ENCODE measurements at places on chromosomes 5 and 9. TPM values are rescaled to one million over a fixed set of nuclear protein-coding genes. Genes with fewer than 3 reads are reported as not detected.

TLE1 gene
- 0.29 TPM for total RNA-seq

PCDHA13 gene
- not detected for total RNA-seq

PCDHGB4 gene
- not detected for total RNA-seq

WDR38 gene
- total RNA-seq: not detected

CCIN gene
- total RNA-seq: not detected

SLC44A1 gene
- total RNA-seq: 8.3 TPM

POU5F2 gene
- 0.45 TPM for total RNA-seq

HMGCS1 gene
- total RNA-seq: 63.6 TPM

ADAMTS6 gene
- total RNA-seq: 1.1 TPM

BHMT2 gene
- not detected for total RNA-seq

DNA sequence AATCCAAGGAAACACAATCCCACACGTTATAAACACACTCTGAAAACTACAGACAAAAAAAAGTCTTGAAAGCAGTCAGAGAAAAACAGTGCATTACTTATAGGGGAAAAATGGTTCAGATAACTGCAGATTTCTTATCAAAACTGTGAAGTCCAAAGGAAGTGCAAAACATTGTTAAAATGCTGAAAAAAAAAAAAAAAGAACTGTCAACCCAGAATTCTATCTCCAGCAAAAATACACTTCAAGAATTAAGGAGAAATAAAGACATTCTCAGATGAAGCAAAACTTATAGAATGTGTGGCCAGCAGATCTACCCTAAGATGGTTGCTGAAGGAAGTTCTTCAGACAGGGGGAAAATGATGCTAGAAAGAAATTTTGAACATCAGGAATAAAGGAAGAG, 40.4 kb downstream of the ADAMTS2 start:
- H3K36me3 ChIP-seq: no peaks in the 10 kb centered on the region
- H3K27ac ChIP-seq: no peak overlapping the region
- H3K4me1 ChIP-seq: no peaks in the 10 kb centered on the region
- DNase-seq: no peak

DNA sequence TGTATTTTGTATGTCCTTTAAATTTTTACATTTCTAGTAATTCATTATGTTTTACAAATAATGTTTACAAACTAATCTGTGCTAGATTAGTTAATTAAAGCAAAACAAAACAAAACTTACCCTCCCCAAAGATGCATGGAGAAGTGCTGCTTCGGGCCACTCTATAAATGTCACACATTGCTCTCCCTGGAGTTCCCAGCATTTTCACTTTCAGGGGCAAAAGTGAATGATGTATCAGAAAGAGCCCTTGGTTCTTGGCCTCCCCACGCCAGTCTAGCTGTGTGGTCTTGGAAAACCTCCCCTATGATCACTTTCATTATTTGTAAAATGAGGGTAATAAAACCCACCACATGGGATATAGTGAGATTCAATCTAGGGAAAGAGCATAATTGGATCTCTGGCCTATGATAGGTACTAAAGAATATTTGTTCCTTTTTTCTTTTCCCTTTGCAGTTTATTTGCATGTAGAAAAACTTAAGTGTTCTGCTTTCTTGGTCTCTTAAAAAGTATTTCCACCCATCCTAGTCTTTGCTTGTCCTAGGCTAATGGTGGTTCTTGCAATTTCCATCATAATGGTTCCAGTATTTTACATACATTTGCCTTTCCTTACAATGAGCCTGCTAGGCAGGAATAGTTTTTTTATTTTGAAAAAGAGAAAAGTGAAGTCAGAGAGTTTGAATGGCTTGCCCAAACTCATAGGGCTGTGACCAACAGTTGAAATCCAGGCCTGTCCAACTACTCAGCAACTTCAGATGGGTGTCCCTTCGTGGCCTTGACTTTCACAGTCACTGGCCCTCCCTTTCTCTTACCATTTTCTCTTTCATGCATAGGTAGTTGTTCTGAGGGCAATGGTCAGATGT, 184.5 kb upstream of the KLF4 start:
- H3K4me1 ChIP-seq: no peaks in the 10 kb centered on the region
- H3K27ac ChIP-seq: no peak overlapping the region
- no peaks in the 10 kb centered on the region for H3K27me3 ChIP-seq
- no peak overlapping the region for H3K4me3 ChIP-seq
- no peaks in the 10 kb centered on the region for H3K36me3 ChIP-seq

DNA sequence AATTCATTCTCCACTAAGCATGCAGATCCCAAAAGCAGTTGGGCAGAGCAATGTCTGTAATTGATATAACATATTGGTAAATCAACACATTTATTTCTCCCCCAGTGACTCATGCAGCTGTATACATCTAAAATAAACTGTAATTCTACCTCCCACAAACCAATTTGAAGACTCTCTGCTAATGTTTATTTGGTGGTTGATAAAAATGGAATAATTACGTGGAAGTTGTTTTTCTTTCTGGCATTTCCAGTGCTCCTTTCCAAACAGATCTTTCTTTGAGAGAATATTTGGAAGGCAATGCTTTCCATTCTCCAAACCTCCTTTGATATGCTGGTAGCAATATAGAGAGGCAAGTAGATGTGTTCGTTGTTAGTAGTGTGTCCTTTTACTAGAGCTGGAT, 194.7 kb downstream of the CHSY3 start:
- no peak for DNase-seq
- H3K4me3 ChIP-seq: no peak overlapping the region
- no peak overlapping the region for H3K27ac ChIP-seq
- peaks cover 2% of the 10 kb centered on the region for H3K27me3 ChIP-seq

DNA sequence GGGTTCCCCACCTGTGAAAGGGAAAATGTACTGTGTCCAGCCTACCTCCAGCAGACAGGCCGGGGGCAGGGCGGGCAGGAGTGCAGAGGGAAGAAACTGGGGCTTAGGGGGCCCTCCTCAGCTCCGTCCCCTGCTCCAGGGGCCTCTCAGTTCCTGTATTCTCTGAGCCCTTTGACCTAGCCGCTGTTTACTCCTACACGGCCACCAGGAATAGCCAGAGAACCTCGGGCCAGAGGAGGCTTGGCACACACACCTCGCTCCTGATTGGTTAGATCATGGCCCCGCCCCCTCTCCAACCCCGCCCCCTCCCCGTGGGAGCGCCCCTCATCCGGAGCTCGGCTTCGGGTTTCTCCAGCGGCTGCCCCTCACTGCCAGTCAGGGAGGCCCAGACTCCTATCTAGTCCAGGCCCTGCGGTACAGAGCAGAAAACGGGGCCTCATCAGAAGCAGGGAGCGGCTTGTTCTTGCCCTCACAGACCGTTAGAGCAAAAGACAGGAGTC, 2.2 kb downstream of the ST6GALNAC6 start:
- H3K4me1 ChIP-seq: peaks cover 23% of the 10 kb centered on the region
- H3K27ac ChIP-seq: no peak overlapping the region
- H3K4me3 ChIP-seq: peak overlapping the region; percentile 82
- DNase-seq: peak; percentile 56
- peaks cover 58% of the 10 kb centered on the region for H3K36me3 ChIP-seq
- no peaks in the 10 kb centered on the region for H3K27me3 ChIP-seq

DNA sequence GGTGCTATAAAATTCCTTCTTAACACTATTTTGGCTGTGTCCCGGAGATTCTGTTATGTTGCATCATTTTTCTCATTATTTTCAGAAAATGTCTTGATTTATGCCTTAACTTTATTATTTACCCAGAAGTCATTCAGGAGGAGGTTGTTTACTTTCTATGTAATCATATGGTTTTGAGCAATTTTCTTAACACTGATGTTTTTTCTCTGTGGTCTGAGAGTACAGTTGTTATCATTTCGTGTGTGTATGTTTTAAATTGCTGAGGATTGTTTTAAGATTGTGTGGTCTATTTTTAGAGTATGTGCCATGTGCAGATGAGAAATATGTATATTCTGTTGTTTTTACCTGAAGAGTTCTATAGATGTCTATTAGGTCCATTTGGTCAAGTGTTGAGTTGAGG, 498.1 kb upstream of the ZNF608 start:
- H3K4me3 ChIP-seq: no peak overlapping the region
- H3K36me3 ChIP-seq: no peaks in the 10 kb centered on the region
- no peak for DNase-seq
- H3K27ac ChIP-seq: no peak overlapping the region

GRCh38 chr9:97514531-97514930, 13.1 kb downstream of the TMOD1 start:
- H3K4me3 ChIP-seq: no peak overlapping the region
- H3K27ac ChIP-seq: no peak overlapping the region
- peaks cover 9% of the 10 kb centered on the region for H3K4me1 ChIP-seq
- DNase-seq: no peak
- H3K36me3 ChIP-seq: no peaks in the 10 kb centered on the region
- peaks cover 25% of the 10 kb centered on the region for H3K27me3 ChIP-seq

DNA sequence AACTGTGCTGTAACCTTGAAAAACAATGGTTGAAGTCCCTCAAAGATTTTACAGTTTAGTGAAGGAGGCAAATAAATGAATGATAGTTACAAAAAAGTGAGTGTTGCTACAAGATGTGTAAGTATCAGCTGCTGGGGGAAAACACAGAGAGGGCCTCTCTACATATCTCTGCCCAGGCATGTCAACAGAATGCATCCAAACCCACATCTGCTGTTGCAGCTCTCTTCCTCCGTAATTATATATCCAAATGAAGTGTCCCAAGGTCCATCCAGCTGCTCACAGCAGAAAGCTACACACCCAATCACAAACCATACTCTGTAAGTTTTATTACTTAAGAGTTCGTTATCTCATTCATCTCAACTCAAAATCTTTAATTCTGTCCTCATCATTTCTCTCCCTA, 584.6 kb downstream of the ANXA1 start:
- no peak overlapping the region for H3K27ac ChIP-seq
- no peak for DNase-seq
- peaks cover 2% of the 10 kb centered on the region for H3K27me3 ChIP-seq
- no peaks in the 10 kb centered on the region for H3K4me1 ChIP-seq

GRCh38 chr5:151075698-151076331, 5.0 kb downstream of the TNIP1 start:
- no peaks in the 10 kb centered on the region for H3K27me3 ChIP-seq
- no peak for DNase-seq
- peaks cover 79% of the 10 kb centered on the region for H3K36me3 ChIP-seq
- H3K27ac ChIP-seq: peak overlapping the region; percentile 65
- H3K4me3 ChIP-seq: peak overlapping the region; percentile 15

DNA sequence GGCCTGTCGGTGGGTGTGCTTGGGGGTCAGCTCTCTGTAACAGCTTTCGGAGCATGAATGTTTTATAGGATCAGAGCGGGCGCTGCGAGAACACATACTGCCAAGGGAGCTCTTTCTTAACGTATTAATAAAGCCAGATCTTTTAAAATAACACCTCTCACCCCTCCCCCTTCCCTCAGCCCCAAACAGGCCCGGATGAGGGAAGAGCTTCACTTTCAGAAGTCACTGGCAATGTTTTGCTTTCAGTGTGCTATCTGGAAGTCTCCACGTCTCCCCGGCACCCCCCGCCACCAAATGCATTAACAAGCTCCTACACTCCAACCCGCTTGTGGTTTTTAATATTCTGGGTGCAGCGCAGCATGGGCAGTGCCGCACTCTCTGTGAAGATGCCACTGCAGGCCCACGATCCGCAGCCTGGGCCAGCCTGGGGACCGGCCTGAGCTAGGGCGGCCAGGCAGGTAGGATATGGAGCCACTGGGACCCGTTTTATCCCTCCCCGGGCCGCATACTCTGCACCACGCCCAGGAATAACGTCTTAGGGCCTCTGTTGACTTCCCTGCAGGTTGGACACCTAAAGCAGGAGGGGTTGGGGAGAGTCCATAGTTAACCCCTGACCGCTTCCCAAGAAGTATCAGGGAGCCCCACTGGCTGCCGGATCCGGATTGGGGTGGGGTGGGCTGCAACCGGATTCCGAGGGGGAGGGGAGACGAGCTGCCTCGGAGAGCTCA, 12.6 kb downstream of the NR2F1 start:
- peaks cover 10% of the 10 kb centered on the region for H3K4me1 ChIP-seq
- peaks cover 63% of the 10 kb centered on the region for H3K27me3 ChIP-seq
- no peak overlapping the region for H3K27ac ChIP-seq
- peaks cover 5% of the 10 kb centered on the region for H3K36me3 ChIP-seq
- H3K4me3 ChIP-seq: no peak overlapping the region

GRCh38 chr9:133848471-133849109, 110.4 kb upstream of the SARDH start:
- no peak overlapping the region for H3K27ac ChIP-seq
- DNase-seq: no peak
- no peaks in the 10 kb centered on the region for H3K36me3 ChIP-seq
- H3K27me3 ChIP-seq: no peaks in the 10 kb centered on the region
- no peak overlapping the region for H3K4me3 ChIP-seq

DNA sequence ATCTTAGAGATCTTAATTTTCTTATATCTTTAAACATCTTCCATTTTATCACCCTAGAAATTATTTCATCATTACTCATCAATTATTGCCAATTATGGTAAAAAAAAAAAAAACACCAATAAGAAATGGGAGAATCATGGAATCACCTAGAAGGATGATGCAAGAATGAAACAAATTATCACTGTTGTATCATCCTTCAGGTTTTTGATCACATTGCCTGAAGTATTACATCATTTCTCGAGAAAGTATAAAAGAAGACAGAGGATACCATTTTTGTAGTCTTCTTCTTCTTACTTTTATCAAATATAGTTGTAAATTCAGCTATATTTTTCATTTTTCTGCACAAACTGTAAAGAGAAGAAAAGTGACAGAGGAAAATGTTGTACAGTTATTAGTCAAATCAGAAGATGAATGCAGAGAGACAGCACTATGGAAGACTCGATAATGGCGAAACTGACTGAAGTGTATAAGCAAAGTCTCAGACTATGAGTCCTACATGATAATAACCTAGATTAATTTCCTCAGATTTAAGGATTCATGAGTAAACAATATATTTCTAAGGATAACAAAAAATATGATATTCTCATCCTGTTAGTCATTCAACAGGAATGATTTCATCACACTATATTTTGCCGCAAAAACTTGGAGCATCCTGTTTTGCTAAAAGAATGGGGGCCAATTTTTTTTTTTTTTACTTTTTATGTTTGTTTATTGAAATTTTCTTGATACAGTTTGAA, 5.9 kb upstream of the STC2 start:
- no peak overlapping the region for H3K4me3 ChIP-seq
- peaks cover 12% of the 10 kb centered on the region for H3K4me1 ChIP-seq
- DNase-seq: no peak
- no peak overlapping the region for H3K27ac ChIP-seq
- H3K27me3 ChIP-seq: peaks cover 26% of the 10 kb centered on the region

- no peaks in the 10 kb centered on the region for H3K36me3 ChIP-seq
- no peak overlapping the region for H3K4me3 ChIP-seq
- peaks cover 1% of the 10 kb centered on the region for H3K27me3 ChIP-seq
- no peak overlapping the region for H3K27ac ChIP-seq
- DNase-seq: no peak
These were observed 155.5 kb upstream of the RAD23B start for GRCh38 chr9:107127608-107128007.

GRCh38 chr5:135009736-135010501, 24.1 kb downstream of the PITX1 start:
- no peak overlapping the region for H3K4me3 ChIP-seq
- H3K27ac ChIP-seq: no peak overlapping the region
- DNase-seq: no peak
- no peaks in the 10 kb centered on the region for H3K4me1 ChIP-seq

Data from activated CD8-positive, alpha-beta T cell treated with anti-CD3 and anti-CD28 coated beads for 36 hours (primary cell).